ENCODE measurements at places on chromosomes 13 and 19.

DNA sequence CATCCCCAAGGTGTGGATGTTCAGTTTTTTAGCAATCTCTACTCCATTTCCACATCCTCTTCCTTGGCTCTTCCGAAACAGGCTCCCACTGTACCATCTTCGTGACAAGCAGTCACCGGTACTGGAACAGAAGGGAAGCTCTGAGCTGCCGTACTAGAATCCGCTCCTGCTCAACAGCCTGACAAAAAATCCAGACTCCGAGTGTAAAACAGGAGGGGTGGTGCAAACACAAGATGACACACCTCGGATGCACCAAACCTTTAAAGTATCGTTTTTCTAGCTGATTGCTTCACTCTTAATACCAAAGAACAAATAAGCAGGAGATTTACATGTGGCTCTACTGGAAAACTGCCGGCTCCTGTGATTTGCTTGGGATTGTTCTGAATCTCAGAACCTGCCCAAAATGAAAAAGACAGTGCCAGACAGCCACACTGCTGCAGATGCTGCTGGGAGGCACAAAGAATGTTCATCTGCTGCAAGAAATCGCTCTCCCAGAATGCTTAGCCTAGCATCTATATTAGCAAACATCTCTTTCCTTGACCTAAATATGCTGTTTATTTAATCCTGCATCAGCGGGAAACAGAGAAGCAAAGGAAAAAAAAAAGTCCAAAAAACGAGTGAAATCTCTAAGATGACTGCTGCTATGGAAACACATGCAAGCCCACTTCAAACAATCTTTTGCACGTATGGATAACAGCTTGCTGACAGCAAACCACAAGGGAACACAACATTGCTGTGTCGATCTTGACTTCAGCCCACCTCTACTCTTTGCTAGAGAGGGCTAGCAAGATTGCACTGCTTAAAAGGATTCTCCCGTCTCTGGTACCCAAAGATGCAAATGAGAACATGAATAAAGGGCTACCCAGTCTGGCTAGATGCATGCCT, 38.0 kb upstream of the DOCK9 start:
- DNase-seq: no peak

GRCh38 chr13:23985839-23986238, 88.5 kb upstream of the C1QTNF9B start:
- no peak for DNase-seq

GRCh38 chr19:15014579-15014978, 34.7 kb upstream of the CASP14 start:
- DNase-seq: no peak

DNA sequence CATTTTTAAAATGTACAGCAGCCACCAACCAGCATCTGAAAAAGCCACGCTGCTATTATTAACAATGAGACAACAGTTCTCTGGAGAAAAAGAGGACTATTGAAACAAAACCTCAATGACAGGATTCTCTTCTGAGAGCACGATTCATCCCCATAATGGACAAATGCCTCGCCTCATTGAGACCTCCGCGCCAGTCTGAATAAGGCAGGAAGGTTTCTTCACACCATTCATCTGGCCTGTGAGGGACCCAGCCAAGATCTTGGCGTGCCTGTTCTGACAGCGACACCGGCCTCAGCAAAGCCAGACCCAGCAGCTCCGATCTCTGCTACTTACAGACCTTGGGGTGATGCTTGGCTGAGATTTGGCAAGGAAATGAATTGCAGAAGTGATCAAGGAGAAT, 14.8 kb downstream of the SMIM7 start:
- no peak for DNase-seq

- DNase-seq: no peak
Observed at GRCh38 chr13:111963031-111963430, 103.9 kb upstream of the SOX1 start.

DNA sequence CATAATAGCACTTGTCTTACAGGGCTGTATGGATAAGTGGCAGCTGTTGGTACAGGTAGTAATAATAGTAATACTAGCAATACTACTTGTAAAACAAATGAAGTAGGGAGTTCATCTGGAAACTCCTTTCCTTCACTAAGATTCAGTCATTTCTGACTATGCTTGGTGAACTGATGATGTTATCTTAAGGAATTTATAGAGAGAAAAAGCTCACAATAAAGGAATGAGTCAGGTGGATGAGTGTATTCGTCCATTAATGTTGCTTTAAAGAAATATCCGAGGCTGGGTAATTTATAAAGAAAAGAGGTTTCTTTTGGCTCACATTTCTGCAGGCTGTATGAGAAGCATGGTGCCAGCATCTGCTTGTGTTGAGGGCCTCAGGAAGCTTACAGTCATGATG, 477.3 kb downstream of the KLF12 start:
- DNase-seq: no peak

GRCh38 chr19:38838208-38838985, 6.8 kb upstream of the ECH1 start:
- DNase-seq: no peak

GRCh38 chr13:48500652-48501197, 32.2 kb downstream of the RCBTB2 start:
- DNase-seq: no peak

GRCh38 chr19:17236811-17237543, 8.7 kb downstream of the NR2F6 start:
- DNase-seq: no peak

DNA sequence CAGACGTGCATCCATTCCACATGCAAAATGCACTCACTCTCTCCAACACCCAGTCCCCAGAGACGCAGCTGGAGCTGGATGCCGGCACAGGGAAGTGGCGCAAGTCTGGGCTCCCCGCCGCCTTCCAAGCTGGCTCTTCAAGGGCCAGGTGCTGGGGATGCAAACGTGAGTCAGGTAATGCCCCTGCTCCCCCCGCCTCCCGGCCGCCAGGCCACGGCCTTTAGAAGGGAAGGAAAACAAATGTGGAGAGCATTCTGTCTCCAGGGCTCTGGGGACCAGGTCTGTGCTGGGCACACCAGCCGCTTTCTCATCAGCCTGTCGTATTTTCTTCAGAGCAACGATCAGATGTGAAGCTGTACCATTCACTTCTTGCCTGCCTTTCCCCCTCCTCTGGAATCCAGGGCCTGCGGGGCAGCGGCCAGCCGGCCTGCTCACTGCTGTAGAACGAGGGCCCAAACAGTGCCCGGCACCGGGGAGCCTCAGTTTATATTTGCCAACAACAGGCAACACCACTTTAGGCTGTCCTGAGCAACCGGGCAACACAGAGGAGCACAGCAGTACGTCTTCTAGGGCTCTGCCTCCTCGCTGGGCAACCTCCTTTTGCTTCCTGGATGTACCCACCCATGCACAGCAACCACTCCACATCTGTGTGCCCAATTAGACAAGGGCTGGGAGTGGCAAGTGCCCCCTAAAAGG, 3.8 kb downstream of the RAB20 start:
- no peak for DNase-seq

GRCh38 chr19:55336101-55336500, 3.6 kb upstream of the KMT5C start:
- no peak for DNase-seq

DNA sequence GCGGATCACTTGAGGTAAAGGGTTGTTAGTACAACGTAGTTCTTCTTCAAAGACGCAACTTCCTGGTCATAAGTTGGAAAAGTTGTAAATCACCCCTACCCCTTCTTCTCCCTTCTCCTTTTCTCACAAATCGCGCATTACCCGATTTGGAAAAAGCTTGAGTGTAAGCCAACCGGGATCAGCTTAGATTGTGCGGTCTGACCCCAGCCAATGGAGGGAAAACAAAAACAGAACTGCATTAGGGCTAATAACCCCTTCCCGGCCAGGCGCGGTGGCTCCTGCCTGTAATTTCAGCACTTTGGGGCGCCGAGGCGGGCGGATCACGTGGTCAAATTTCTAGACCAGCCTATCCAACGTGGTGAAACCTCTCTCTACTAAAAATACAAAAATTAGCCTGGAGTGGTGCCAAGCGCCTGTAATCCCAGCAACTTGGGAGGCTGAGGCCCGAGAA, 806 bp downstream of the ZNF90 start:
- no peak for DNase-seq

DNA sequence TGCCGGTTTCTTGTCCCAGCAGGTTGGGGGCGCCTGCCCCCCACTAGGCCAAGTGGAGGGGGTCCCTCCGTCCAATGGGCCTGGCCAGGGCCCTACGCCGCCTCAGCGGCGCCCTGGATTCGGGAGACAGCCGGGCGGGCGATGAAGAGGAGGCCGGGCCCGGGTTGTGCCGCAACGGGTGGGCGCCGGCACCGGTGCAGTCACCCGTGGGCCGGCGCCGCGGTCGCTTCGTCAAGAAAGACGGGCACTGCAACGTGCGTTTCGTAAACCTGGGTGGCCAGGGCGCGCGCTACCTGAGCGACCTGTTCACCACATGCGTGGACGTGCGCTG, 6.2 kb downstream of the KCNJ14 start:
- no peak for DNase-seq

- no peak for DNase-seq
Observed at GRCh38 chr13:113648216-113648610, 9.8 kb downstream of the ATP4B start.

- DNase-seq: no peak
Observed at GRCh38 chr13:110237875-110238817, 68.8 kb downstream of the COL4A1 start.

GRCh38 chr13:40063278-40063698, 407.8 kb downstream of the COG6 start:
- no peak for DNase-seq

Measured in T-helper 1 cell (primary cell).